Fibroblast of skin of back (primary cell): ENCODE measurements at places on chromosomes 11 and 22.

GRCh38 chr22:20859615-20860014 is 808 bp downstream of the SNAP29 start:
- DNase-seq = no peak

DNA sequence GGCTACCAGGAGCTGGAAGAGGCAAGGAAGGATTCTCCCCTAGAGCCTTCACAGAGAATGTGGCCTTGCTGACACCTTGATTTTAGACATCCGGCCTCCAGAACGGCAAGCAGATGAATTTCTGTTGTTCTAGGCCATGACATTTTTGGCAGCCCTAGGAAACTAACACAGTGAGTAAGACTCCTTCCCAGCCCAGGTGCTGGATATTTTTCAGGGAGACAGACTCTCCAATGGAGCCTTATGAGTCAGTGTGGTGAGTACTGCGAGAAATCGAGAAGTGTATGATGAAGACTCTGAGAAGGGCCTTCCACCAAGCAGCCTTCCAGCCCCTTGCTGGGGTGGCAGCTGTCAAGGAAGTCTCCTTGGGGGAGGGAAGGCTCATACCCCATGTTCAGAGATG is 114.4 kb downstream of the OSBP2 start:
- peak; percentile 34 for DNase-seq

DNA sequence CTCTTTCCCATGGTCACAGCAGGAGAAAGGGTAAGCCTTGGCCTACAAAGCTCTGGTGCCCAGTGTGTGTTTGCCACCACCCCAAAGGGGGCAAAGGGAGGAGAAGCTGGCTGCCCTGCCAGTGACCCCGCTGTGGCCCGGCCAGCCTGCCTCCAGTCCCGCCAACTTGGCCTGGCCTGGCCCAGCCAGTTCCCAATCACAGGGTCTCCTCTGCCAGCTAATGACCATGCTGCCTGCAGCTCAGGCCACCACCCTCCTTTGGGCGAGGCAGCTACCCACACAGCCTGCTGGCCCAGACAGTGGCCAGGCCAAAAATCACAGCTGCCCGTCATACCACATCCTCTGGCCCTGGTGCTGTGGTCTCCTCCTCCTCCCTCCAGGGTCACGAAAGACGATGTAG is 5.1 kb downstream of the GDPD5 start:
- DNase-seq = no peak

GRCh38 chr22:31040542-31041398 is 40.3 kb upstream of the SMTN start:
- no peak for DNase-seq

DNA sequence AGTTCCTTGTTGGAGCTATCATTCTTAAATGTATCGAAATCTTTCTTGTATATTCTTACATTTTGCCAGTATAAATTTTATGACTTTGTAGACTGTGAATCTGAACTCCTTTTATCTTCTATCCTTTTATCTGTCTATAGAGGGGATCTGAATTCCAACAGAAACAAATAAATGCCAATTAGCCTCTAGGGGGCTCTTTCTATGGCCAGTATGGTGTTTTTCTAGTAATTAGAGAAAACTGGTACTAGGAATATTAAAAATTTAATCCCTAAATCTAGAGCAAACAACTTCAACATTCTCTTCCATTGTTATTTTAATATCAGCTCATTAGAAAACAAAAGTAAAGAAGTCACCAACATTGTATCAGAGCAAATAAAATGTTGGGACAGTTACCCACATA is 21.5 kb upstream of the CAT start:
- no peak for DNase-seq

DNA sequence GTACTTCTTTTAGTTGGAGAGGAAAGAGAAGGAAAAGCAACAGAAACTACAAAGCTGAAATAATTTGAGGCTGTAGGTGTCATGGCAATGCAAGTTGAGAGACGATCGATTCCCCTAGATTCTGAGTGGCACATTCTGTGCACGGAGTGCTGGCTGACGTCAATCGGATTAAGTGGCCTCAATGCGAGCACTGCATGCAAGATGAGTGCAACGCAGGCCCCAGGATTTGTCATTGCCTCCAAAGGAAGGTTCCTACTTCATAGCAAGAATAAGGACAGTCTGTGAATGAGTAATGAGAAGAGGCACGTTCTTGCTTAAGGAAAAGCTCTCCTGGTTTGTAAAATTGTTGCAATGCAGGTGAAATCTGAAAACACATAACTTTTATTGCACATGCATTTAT is 892.4 kb downstream of the KCNA4 start:
- DNase-seq = no peak
